ENCODE measurements at places on chromosomes 7 and 10.

DNA sequence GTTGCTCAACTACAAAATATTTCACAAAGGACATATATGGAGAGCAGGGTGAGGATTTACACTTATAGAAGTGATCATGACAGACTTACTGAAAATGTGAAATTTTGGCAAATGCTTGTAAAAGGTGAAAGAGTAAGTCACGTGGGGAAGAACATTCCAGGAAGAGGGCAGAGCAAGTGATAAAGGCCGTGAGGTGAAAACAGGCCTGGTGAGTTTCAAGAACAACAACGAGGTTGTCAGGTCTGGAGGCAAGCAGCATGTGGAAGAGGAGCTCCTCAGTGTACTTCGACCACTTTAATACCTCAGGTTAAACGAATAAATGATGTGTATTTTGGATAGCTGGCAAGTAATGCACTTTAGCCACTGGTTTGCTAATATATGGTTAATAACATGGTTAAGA is 706.7 kb downstream of the PCDH15 start:
- no peak for DNase-seq

DNA sequence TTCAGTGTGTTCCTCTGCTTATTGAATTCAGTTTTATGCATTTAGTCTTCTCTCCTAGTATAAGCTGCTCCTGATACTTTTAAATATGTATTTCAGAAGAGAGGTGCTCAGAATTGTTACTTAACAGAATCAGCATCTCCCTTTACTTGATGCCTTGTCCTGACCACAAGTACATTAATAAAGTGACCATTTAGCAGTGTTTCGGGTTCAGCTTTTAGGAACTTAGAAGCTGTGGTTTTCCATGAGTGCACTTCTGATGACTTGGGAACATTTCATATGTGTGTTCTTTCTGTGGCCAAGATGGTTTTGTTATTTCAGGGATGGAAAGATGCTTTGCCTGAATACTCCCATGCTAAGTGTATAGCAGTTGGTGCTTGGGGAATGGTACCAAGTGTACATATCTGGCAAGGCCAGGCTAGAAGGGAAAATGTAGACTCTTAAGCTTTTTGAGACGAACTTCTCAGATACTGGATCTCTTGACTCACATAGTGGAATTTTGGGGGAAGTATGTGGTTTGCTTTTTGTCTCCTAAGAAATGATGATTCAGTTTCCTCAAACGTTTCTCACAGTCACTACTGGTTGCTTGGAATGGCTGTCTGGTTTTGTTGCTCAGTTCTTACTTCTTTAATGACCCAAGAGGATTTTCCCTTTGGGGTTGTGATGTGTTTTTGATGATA is 17.2 kb downstream of the SGPL1 start:
- peak; percentile 25 for DNase-seq

- no peak for DNase-seq
Observed at GRCh38 chr7:1463676-1464223, 4.5 kb upstream of the MICALL2 start.

- no peak for DNase-seq
Observed at GRCh38 chr10:43197834-43198681, 59.8 kb downstream of the CSGALNACT2 start.

- no peak for DNase-seq
Observed at GRCh38 chr10:84822931-84823630, 494.7 kb downstream of the CCSER2 start.

DNA sequence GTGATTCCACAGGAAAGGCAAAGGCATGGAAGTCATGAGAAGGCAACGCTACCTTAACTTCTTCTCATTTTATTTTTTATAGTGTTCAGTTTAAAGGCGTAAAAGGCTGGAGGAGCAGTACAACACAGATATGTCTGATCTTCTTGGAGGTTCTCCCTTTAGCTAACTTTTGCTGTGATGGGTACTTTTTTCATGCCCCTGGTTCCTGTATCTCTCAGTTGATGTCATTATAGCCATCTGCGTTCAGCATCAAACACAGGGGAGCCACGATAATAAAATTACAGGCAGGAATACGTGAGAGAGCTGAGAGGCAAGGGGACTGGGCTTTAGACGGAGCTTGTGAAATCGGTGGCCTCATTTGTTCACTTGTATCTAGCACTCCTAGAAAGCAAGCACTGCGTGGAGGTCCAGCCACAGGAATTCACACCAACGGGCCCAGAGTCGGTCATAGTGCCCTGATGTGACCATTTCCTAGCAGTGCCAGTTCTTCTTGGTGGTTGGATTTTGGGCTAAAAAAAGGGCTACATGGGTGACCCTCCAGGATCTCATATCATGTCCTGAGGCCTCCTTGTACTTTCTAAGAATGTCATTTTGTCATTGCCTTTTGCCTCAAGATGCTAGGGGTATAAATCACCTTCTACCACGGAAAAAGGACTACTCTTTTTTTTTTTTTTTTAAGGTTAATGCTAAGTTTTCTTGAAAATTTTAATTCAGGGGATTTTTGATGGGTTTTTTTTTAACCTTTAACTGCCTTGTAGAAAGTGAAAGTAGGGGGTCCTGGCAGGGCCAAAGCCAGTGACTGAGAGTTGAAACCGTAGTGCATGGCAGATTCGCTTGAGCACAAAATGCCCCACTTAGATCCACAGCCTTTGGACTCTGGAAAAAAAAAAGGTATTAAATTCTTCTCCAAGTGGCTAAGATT is 191.5 kb downstream of the CELF2 start:
- no peak for DNase-seq

GRCh38 chr10:86914734-86915133 is 42.7 kb downstream of the MMRN2 start:
- DNase-seq: no peak

DNA sequence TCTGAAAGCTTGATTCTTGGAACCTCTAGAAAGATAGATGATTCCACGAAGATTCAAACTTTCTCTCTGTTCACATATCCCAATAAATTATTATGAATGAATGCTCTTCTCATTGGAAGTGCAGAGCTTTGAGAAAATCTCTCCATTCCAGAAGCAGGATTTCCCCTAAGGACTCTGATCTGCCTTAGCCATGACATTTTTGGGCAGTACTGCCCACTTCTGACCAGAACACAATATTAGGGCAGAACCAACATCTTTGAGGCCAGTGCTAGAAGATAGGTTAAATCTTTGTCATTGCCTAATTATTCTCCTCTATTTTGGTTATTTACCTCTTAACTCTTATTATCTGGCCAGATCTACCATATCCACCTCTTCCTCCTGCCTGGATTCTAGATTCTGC is 49.9 kb downstream of the ARMC3 start:
- DNase-seq: no peak
